AG04450 (cell line): ENCODE measurements at places on chromosomes 3 and 15. TPM values are rescaled to one million over a fixed set of nuclear protein-coding genes. Genes with fewer than 3 reads are reported as not detected.

Gene OPA1
- 42.8 and 52.1 TPM in 2 replicates for polyA plus RNA-seq

Gene ALG1L2
- 0.29 TPM in 1 of 2 replicates, not detected in the other for polyA plus RNA-seq

DNA sequence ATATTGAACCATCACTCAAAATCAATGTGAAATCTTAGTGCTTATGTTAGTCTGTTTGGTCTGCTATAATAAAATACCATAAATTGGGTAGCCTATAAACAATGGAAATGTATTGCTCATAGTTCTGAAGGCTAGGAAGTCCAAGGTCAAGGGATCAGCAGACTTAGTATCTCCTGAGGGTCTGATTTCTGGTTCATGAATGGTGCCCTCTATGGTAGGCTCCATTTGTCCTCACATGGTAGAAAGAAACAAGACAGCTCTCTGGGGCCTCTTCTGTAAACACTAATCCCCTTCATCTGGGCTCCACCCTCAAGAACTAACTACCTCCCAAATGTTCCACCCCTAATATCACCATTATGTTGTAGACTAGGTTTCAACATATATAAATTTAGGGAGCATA, 15.0 kb upstream of the EOMES start:
- DNase-seq, result no peak

DNA sequence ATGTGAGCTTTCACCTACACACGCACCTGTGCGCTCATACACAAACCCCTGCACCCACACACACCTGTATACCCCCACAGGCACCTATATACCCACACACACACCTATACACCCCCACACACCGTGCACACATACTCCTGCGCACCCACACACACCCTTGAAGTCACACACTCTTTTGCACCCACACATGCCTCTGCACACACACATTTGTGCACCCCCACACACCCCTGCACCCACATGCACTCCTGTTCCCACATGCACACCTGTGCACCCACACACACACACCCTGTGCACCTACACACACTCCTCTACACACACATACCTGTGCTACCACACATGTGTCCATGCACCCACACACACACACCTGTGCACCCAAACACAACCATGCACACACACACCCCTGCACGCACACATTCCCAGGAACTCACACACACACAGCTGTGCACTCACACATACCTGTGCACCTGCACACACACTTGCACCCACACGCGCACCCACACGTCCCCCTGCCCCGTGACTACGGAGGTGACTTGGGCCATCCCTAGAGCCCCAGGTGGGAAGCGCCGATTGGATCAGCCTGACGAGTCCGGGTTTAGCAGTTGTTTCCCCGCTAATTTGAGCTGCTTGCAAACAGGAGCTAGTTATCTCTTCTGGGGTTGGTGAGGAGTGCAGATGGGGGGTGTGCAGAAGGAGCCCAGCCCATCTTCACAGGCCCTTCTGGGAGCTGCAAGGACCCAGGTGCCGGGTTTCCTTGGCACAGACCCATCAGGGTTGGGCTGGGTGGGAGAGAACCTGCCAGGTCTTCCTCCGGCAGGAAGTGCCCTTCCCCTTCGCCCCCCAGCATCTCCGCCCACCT, 97.8 kb downstream of the CHSY1 start:
- no peak for DNase-seq

GRCh38 chr3:48974076-48974864, 15.8 kb upstream of the P4HTM start:
- no peak for DNase-seq

DNA sequence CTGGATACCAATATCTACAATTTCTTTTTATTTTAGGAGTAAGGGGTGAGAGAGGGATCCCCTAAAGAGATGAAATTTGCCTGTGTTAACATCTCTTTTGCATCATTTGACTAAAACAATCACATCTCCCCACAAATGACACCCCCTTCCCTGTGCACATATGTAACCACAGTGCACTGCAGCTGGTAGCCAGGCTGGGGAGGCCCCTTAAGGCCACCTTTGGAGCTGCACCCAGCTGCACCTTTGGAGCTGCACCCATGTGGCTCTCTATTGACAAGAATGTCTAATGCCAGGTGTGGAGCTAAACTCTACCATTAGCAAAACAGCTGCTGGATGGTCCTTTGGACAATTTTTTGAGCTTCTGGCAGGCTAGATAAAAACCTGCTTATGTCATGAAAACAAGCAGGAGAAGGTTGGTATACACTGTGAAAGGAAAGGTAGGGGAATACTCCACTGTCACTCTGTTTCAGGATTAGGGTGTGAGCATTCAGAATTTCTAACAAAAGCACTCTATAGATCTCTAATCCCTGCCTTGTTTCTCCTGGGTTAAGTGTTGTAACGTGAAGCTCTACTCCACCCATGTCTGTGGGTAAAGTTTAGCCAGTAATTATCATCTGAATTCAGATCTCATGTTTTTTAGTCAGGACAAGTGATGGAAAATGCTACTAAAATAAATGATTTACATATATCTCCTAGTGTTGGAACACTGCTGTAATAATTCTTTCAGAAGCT, 52.1 kb downstream of the TFG start:
- DNase-seq, result no peak

Gene SLITRK3
- not detected in 2 replicates for polyA plus RNA-seq

Gene FANCD2OS
- not detected in 2 replicates for polyA plus RNA-seq

DNA sequence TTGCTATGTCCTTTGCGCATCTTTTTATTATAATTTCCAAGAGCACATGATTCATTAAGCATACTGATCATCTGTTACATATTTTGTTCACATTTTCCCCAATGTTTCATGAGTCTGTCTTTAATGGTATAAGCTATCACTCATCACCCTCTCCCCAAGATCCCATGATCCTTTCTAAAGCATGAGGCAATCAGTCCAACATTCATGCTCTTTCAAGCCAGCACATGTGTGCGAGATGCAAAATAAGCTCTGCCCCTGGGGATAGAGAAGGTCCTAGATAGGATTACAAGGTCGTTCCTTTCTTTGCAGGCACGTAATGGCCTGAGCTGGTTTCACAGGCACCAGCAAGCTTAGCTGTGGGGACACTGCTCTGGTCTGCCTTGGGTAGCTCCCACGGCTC, 32.2 kb upstream of the B3GNT5 start:
- no peak for DNase-seq

Gene STRC
- polyA plus RNA-seq, result not detected in 2 replicates

DNA sequence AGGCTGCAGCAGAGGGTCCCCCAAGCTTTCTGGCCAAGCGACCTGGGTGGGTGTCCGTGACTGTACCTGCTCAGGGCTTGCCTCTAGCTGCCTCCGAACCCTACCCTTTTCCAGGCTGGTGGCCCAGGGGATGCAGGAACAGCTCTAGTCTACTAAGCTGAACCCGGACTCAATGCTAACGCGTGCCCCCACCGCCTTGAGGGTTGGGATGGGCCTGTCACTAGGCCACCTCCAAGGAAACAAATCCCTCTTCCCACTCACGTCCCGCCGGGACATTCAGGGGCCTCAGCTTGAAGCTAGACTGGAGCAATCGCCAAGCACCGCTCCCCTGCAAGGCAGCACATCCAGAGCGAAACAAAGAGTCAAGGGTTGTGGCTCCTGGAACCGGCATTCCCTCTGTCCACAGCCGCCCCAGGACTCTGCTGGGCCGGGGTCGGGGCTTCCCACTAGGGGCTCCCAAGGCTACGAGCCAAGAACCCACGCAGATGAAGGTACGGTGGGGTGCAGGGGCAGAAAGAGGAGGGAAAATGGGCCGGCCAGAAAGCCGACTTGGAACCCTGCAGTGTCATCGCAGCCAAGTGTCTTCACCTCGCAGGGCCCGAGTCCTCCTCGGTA, 2.9 kb downstream of the FBXL22 start:
- no peak for DNase-seq

Gene DUOXA2
- polyA plus RNA-seq, result not detected in 2 replicates

DNA sequence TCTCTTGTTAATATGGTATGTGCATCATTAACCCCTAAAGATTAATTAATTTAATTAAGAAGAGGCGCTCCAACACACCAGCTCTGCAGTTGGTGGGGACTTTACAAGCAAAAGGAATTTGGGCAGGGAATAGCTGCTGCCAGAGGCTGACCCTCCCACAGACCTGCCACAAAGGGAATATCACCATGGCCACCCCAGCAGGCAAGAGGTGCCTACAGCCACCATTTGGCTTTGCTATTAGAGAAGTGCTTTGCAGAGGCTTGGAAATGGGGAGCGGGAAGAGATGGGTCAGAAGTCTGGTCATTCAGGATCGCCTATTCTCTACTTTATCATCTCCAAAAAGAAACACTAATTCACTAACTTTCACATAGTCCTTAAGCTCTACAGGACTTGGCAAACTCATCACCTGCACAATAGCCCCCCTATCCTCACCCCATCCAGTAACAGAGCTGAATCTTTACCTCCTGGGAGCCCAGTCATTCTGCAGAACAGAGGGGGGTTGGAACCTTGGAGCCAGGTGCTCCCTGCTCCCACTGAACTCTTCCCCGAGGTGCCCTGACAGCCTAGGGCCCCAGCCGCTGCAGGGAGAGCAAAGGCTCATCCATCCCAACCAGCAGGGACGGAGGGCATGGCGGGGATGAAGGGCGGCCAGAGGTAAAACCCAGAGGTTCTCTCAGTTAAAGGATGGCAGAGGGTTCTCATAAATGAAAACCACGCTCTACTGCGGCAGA, 29.7 kb downstream of the LRIG1 start:
- no peak for DNase-seq

DNA sequence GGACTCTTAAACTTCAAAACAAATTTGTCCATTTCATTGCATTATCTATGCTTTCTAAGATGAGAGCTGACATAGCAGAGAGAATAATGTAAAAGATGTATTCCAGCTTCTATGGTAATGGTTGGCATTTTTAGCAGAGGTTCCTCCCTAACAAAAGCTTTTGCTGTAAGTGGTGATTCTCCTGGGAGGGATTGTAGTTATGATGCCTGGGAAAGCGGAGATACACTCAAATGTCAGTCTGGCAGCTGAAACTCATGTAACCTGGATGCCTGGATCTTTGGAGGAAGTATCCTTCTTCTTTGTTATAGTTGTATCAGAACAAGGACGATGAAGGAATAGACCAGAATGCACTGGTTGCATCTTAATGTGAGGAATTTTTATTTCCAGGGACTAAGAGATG, 7.5 kb downstream of the CHL1 start:
- no peak for DNase-seq

Gene ABI3BP
- 5.3 and 9.3 TPM in 2 replicates for polyA plus RNA-seq

DNA sequence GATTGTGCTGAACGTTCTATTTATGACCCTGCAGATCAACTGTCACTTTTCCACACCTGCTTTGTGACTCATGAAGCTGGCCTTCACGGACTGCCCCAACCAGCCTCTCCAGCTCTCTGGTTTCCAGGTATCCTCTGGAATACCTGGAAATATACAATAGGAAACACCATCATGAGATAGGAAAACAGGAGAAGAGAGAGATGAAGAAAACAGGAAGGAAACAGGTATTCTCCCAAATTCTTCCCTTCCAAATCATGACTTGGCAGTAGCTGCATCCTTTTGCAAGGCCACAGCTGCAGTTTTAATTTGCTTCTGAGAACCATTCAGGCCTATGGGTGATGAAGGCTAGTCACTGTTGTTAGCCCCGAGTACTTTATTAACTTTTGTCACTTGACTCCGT, 909.1 kb downstream of the EPHA3 start:
- no peak for DNase-seq

GRCh38 chr15:93497291-93497690, 408.3 kb upstream of the RGMA start:
- DNase-seq, result no peak

Gene SLC12A8
- 15.3 and 16.0 TPM in 2 replicates for polyA plus RNA-seq

GRCh38 chr15:45448066-45448915, 69.9 kb upstream of the GATM start:
- no peak for DNase-seq

DNA sequence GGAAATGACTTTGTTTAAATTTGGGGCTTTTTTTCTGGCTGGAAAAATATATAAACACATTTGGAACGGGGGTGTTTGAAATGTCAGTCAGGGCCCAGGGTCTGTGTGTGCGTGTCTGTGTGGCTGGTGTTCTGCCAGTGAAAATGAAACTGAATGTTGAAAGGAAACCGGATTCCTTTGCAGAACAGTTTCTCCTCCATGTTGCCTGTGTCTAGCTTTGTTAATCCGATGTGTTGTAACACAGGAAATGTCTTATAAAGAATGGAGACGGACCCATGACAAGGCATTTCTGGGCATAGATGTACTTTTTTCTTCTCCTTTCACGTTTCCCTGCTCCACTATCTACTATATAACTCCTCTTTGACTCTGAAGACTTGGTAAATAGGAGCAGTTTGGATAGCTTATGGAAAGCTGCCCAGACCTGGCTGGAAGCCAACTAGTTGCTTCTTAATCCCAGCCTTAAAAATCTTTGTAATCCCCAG, 2.8 kb downstream of the SQOR start:
- DNase-seq, result peak; percentile 93

DNA sequence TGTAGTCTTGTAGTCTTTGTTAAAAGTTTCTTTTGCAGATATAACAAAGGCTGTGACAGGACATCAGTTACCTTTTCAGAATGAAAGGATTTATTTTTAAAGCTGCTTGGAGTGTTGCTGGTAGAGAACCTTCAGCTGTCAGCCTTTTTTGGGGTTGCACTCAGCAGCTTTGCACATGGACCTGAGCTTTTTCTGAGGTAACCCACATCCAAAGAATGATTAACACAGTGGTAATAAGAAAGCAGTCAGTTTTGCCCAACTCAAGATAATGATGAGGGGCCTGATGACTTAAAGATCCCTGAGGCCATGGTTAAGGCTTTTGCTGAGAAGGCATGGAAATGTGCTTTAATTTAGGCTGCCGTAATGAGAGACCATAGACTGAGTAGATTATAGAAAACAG, 1042.7 kb downstream of the PLOD2 start:
- DNase-seq, result no peak

Gene PLCL2
- 0.77 and 0.94 TPM in 2 replicates for polyA plus RNA-seq

DNA sequence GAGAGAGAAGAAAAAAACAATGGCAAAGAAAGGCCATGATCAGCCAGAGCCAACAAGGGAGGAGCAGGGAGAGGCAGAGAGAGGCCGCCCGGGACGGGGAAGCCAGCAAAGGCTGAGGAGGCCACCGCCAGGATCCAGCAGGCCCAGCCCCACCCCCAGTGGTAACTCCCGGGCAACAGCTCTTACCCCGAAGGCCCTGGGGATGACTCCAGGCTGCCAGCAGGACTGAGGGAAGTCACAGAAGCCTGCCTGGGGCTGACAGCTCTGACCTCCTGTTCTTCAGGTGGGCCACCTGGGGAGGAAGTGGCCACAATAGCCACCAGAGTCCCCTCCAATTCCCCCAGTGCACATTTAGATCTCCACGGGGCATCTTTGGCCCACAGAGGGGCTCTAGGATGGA, 184.3 kb upstream of the LINGO1 start:
- no peak for DNase-seq

- DNase-seq, result no peak
Observed at GRCh38 chr15:22855791-22856190, 17.3 kb downstream of the NIPA2 start.

Gene GOLGA6D
- not detected in 2 replicates for polyA plus RNA-seq
